ENCODE measurements at places on chromosomes 2 and 18.

DNA sequence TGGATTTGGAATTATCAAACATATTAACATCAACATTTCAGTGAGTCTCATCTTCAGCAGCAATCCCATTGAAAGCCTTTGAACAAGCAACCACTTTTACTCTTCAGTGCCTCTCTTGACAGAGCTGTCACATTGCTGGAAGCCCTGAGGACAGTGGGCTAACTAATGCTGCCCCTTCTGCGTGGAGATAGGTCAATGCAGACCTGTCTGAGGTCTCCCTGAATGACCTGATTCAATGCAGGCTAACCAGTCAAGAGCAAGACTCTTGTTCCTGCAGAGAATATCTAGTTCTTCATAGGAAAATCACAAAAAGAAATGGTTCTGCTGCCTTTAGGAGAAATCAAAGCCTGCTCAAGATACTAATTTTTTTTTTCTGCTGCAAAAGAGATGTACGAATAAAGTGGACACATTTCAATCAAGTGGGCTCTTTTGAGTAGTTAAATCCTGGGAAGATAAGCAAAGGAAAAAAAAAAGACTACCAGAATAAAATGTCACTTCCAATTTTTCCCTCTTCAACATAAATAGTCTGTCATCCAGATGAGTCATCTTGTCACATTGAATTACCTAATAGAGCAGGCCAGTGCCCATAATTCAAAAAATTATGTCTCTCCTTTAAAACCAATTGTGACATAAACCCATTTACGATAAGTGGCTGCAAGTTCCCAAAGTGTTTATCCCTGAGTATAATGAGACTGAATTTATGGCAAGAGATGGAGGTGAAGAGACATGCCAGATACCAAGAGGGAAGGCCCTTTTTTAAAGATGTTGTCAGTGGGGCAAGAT, 1269.0 kb upstream of the DDX18 start:
- no peak for DNase-seq

DNA sequence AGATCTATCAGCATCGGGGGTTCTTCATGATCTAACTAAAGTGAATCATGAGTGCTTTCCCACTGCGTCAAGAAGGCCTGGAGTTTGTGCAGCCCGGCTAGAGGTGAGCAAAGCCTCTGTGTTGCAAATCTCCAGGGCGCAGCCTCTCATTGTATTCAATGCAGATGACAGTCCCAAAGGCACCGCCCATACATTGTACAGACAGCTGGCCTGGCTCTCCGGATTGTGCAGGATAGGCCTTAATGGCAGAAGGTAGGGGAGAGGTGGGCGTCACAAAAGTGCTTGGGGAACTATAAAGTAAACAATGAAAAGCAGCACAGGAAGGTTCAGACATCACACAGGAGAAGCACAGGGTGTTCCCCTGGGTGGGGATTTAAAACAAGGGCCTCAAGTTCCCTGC, 907 bp upstream of the GYPC start:
- DNase-seq: no peak

DNA sequence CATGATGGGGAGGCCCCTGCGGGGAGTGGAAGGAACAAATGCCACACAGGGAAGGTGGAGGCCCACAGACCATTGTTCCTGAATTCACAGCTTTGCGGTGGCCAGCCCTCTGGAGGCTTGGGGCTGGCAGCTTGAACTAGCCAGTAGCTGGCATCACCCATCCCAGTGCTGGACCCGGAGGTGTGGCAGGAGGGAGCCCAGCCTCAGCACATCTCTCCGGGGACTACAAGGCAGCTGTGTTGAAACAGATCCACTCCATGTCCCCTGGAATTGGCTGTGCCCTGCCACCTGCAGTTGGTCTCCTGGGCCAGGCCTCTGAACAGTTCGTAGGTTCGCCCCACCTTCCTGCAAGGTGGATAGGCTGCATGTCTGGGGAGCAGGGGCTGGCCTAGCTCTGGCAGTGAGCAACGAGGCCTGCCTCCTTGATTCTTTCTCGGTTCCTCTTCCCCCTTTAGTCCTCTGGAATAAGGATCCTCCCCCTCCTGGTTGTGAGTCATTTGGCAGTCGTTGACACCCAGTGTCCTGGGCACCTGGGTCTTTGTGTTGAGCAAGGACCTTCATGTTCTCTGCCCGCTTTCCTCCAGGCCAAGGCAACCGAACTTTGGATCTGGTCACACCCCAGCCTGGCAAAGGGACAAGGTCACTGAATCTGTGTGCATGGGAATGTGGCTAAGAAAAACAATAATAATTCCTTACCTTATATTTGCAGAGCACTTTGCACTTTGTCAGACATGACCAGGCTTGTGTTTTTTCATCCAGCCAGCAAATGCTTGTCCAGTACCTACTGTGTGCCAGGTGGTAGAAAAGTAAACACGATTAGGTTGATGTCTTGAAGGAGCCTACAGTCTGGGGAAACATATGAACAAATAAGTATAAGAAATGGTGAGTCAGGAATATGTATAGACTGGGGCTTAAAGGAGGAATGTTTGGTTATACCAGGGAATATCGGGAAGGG, 55.0 kb upstream of the MCFD2 start:
- peak; percentile 46 for DNase-seq

- DNase-seq: no peak
These were observed 19.0 kb downstream of the OSBPL1A start for GRCh38 chr18:24378598-24378997.

DNA sequence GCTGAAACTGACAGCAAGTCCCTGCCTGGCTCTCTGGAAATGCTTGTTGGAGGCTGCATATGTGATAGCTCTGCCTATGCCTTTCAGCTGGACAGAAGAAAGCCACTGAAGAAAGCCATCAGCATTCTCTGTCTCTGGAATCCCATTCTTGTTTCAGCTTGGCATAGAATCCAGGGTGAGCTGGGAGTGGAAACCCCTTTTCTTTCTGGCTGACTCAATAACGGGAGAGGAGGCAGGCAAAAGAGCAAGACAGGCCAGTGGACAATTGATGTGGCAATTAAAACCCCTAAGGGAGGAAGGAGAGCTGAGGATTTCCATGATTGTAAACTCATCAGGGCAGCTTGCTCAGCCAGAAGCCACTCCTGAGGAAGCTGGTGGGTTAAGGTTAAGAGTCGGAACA, 208.1 kb downstream of the CLIP4 start:
- DNase-seq: no peak

GRCh38 chr18:76435316-76435989, 59.6 kb downstream of the ZNF516 start:
- no peak for DNase-seq

Measured in EH (cell line).